HCT116 (cell line): ENCODE measurements at places on chromosomes 5 and 9.

DNA sequence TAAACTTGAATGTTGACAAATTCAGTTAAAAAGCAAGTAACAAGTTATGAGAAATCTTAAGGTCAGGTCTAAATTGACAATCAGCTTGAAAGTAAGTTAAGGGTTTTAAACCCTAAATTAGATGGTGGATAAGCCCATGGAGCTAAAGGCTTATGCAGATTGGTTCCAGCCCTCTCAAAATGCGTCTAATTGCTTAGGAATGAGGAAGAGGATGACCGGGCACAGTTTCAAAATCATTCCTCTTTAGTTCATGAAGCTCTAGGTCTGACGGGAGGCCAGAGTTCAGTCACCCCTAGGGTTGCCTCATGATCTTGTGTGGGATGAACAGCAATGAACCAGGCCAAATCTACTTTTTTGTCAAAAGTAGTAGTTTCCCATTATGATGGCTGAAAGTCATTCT is 75.4 kb downstream of the SLC38A9 start:
- no peak for DNase-seq

DNA sequence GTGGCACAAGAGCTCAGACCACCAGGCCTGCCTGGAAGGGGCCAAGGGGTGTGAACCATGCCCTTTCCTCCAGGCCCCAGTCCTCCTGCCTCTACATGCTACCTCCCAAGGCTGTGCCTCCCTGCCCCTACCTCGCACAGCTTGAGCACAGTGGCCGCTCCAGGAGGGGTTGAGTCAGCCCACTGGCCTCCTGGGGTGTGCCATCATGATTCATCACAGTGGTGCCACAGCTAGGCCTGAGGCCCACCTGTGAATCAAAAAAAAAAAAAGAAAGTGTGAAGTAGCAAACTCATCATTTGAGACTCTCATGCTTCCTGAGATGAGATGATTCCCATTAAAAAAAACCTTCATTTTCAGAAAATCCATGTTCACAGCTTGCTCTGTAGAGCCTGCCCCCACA is 240.5 kb downstream of the HSPA4 start:
- peak; percentile 69 for DNase-seq

DNA sequence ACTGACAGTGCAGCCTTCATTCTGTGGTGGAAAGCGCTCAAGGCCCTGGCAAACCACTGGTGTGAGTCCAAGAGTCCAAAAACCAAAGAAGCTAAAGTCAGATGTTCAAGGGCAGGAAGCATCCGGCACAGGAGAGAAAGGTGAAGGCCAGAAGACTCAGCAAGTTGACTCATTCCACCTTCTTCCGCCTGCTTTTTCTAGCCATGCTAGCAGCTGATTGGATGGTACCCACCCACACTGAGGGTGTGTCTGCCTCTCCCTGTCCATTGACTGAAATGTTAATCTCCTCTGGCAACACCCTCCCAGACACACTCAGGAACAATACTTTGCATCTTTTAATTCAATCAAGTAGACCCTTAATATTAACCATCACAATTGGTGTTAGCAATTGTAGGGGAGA is 296.1 kb downstream of the NDUFS4 start:
- no peak for DNase-seq

DNA sequence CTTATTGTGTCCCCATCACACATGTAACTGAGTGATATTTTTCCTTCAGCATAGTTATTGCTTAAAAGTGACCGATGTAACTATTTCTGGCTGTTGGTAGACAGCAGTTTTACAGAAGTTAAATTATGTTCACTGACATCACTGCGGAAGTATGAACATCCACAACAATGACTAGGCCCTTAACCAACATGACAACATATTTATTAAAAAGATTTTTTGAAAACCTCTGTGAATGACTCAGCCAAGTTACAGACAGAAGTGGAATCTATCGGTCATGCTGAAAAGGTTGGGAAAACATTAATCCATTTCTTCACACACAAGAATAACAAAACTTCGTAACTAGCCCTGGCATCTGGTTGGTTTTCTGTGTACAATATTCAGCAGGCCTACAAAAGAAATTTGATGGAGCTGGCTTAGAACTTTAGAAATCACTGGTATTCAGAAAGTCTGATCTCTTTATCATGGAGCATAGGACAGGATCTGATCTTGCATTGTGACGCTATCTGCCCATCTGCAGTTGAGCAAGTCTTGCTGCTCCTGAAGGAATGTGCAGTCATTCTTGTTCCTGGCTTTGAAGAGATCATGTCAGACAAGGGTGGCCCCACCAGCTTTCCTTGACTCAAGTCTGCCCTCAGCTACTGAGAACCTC is 6.5 kb downstream of the GLIS3 start:
- peak; percentile 54 for DNase-seq

GRCh38 chr9:95067897-95068296 is 249.6 kb downstream of the FANCC start:
- DNase-seq = no peak

DNA sequence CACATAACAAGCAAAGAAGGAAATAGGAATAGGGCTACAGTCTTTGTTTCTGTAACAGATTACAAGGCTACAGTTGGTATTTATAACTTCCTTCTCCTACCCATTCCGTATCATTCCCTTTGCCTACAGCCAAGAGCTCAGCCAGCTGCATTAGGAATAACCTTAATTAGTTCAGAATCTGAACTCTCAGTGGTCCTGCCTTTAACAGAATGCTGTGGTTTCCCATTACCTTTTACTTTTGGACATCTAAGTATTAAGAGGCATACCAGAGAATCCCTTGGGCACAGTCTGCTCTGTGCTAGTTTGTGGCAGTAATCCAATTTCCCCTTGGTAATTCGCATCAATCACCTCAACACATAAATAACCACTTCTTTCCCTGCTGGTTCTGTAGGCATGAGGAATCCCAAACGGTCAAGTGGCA is 44.2 kb downstream of the PKD2L2 start:
- DNase-seq = no peak

DNA sequence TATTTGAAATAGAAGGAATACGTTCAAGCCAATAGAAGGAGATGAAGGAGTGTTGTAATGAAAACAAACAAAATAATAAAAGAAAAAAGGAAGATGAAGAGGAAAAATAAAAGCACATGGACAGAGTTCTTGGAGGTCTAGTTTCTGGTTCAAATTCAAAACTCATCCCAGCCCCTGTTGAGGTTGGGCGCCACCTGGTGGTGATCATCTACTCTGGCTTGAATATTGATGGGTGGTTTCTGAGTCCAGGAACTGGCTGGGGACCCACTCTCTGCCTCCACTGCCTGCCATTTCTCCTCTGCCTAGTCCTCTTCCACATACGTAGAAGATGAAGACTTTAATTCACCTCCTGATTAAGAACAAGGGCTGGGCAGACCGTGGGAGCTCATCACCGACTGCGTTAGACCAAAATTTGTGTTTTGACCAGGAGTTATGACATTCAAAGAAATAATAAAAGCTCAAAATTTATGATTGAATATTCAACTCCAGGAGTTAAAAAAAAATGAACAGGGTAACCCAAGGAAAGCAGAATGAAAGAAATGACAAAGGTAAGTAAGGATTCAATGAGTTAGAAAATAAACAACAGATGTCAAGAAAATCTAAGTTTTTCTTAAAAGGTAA is 99.0 kb upstream of the SLC1A3 start:
- DNase-seq = peak; percentile 48

- no peak for DNase-seq
Measured at GRCh38 chr9:73775757-73776156, 624.1 kb downstream of the ANXA1 start.

- DNase-seq = no peak
Measured at GRCh38 chr5:141338538-141339306, at the start of gene PCDHGA2. Gene PCDHGA2 (plus strand): TSS chr5:141338760.

GRCh38 chr5:149770236-149770635 is 40.1 kb downstream of the PPARGC1B start:
- no peak for DNase-seq

DNA sequence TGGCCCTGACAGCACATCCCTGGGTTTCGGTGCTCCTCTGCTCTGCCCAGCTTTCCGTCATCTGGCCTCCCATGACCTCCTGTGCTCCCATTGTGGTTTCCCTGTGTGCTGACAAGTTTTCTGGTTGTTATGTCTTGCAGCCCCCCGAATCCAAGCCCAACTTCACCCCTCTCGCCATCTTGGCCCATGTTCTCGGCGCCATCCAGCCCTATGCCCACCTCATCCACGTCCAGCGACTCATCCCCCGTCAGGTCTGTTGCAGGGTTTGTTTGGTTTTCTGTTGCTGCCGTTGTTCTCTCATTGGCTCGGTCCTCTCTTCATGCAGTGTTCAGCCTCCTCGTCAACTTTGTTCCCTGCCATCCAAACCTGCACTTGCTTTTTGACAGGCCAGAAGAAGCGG is 196.4 kb downstream of the NR3C1 start:
- DNase-seq = no peak

GRCh38 chr5:113578091-113578490 is 64.6 kb downstream of the YTHDC2 start:
- DNase-seq = peak; percentile 0

DNA sequence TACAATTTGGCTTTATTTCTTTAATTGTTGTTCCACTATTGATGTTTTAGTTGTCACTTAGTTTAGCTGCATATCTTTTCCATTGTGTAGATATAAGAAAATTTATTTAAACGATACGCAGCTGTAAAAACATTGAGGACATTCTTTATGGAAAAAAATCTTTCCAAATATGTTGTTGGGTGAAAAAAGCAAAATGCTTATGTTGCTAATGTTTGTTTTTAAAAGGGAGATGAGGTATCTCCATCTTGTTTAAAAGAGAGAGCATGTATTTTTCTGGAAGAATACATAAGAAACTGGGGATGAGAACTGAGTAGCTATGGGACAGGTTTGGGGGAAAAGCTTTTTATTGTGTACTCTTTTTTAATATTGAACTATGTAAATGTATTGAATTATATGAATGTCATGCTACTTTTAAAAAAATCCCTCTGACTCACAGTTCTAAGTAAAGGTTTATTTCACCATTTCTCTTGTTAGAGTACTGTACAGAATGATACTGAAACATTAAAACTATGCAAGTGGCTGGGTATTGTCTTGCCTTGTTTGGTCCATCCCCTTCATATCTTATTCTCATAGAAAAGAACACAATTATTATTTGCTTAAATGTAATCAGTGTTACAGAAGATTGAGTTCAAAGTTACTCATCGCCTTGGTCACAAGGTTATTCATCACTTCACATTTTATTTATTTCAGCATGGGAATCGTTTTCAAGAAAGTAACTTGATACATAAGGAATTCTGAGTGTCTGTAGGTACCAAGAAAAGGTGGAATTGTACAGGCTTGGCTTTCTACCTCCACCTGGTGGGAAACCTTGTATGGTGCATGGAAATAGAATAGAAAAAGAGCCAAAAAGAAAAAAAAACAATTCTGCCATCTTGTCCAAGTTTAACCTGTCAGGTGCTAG is 85.8 kb downstream of the RIC1 start:
- DNase-seq = peak; percentile 27

DNA sequence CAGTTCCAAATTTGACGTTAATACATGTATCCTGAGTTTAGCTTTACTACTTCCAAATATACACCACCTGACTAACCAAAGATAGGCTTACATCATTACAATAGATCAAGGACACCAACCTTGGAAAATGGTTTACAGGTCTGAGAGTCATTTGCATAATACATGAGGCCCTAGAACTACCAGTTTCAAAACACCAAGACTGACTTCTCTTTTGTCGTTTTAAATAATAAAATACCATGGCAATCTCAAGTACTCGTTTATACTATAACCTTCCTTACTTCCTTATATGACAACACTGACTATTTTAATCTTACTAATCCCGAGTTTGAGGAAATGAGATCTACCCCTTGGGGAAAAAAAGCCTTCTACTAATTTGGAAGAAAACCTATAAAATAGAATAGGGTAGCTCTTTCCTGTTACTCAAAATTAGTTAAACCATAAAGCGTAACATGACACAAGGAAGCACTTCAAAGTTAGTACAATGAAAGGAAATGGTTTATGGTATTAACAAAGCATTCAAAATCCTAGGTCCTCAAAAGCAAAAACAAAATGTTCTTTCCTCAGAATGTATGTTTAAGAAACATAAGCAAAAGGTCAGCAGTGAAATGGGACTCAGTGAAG is 42.1 kb downstream of the UBQLN1 start:
- DNase-seq = no peak

GRCh38 chr5:89213573-89213972 is 330.6 kb upstream of the MEF2C start:
- DNase-seq = no peak

- DNase-seq = no peak
Measured at GRCh38 chr9:109346904-109347303, 26.0 kb upstream of the EPB41L4B start.

DNA sequence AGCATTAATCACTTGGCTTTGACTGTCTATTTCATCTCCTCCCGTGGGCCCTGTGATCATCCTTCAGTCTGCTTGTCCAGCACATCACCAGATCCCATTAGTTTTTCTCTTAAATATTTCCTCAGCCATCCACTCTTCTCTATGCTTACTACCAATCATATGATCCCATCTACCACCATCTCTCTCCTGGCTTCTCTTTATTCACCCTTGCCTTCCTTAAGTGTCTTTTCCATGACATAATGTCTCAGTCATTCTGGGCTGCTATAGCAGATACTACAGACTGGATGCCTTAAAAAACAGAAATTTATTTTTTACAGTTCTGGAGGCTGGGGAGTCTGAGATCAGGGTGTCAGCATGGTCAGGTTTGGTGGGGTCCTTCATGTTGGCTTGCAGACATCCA is 208.4 kb upstream of the PPP1R2B start:
- no peak for DNase-seq

DNA sequence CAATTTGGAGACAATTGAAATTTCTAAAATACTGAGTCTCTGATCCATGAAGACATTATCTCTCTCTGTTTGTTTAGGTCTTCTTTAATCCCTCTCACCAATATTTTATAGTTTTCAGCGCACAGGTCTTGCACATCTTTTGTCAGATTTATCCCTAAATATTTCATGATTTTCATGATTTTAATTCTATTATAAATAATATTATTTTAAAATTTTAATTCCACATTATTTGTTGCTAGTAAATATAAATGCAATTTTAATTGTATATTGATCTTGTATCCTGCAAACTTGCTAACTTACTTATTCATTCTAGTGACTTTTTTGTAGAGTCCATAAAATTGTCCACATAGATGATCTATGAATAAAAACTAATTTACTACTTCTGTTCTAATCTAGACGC is 112.6 kb upstream of the TNPO1 start:
- DNase-seq = no peak

GRCh38 chr9:87557996-87558395 is 60.3 kb downstream of the DAPK1 start:
- no peak for DNase-seq

- no peak for DNase-seq
Measured at GRCh38 chr5:134533115-134533815, 7.8 kb downstream of the JADE2 start.

DNA sequence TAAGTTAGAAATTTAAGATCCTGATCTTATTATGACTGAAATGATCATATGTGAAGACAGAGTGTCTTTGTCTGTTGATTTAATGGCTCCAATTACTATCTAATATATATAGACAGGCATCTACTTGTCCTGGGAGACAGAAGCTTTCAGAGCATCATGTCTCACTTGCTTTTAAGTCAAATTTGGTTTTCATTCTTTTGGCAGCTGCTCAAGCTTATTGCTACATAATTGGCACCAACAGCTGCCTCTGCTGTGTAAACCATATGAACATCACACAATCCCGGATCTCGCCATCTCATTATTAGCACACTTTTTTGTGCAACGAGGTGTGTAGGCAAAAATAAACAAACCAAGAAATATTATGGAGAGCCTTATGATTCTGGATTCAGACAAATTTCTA is 1717.9 kb downstream of the EFNA5 start:
- DNase-seq = no peak

- DNase-seq = no peak
Measured at GRCh38 chr9:82412586-82413305, 424.2 kb downstream of the SPATA31D1 start.
